ENCODE measurements at places on chromosomes 6 and 20.
A peak's percentile ranks its signal among the peaks of the same experiment; 100 is the strongest.

DNA sequence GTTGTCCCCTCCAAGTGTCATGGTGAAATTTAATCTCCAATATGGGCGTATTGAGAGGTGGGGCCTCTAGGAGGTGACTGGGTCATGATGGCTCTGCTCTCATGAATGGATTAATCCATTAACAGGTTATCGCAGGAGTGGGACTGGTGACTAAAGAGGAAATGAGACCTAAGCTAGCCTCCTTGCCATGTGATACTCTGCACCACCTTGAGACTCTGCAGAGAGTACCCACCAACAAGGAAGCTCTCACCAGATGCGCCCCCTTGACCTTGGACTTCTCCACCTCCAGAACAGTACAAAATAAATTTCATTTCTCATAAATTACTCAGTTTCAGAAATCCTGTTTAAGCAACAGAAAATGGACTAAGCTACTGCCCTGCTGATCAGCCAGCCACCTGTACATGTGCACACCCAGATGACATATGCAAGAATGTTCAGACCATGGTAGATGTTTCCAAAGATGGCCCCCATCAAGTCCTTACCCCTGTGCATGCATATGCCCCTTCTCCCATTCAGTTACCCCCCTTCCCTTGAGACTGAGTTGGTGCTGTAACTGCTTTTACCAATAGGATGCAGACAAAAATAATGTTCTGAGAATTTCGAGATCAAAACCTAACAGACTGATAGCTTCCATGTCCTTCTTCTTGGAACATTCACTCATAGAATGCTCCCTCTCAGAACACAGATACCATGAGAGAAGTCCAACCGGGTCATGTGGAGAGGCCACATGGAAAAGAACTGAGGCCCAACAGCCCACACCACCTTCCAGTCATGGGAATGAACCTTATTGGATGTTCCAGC is 28.4 kb downstream of the MAP3K5 start:
- DNase-seq, result peak; percentile 35

DNA sequence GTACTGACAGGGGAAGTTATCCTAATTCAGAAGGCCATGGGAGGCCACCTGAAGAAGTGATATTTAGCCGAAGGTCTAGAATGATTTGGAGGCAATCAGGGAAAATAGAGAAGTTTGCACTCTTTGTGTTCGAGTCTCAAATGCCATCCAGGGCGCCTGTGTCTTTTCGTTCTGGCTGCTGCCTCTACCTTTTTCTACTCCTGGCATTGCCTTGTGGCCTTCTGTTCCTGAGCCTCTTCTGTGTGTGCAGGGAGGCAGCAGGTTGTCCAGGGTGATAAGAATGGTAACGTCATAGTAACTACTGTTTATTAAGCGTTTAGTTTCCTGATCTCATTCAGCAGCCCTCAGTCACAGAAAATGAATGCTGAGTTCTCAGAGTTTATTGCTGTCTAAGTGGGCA is 252.1 kb downstream of the FARS2 start:
- DNase-seq, result no peak

GRCh38 chr20:63977739-63978276 is 1.6 kb downstream of the SAMD10 start:
- peak; percentile 96 for DNase-seq

GRCh38 chr6:15317934-15318902 is 72.3 kb downstream of the JARID2 start:
- DNase-seq, result no peak

DNA sequence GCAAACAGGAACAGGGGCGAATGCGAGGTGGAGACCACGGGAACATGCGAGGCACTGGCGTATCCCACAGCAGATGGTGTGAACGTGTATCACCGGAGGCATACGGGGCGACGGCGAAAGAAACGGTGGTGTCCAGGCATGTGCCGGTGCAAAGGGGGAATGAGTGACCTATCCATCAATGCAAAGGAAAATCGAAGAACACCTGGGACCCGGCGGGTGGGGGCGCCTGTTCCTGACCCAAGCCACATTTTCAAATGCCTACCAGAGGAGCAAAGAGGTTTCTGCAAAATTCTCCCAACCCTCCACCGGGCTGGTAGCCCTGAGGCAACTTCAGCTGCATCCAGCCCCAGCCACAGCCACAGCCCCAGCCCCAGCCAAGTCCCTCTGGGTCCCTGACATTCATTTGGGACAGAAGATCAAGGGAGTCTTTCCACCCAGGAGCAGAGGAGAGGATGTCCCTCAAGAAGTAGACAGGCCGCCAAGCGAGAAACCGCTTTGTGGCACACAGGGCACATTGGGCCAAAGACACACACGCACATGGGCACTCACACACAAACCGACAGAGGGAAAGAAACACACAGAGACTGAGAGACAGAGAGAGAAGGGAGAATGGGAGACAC is 164.0 kb upstream of the ZNF337 start:
- no peak for DNase-seq

DNA sequence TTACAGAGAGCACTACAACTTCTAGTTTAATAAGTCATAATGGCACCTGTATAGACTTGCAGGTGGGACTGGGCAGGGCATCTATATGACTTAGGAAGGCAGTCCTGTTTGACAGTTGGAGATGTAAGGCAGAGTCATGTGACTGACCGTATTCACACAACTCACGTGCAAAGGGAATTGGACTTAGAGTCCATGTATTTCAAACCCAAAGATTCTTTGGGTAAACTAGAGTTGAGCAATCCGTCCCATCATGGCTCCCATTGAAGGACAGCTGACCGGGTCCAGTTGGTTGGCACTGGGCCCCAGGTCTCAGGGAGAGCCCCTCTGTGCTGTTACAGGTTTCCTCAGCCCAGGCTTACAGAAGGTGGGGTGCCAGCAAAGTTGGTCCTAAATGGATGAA is 121.9 kb downstream of the ARID1B start:
- no peak for DNase-seq

DNA sequence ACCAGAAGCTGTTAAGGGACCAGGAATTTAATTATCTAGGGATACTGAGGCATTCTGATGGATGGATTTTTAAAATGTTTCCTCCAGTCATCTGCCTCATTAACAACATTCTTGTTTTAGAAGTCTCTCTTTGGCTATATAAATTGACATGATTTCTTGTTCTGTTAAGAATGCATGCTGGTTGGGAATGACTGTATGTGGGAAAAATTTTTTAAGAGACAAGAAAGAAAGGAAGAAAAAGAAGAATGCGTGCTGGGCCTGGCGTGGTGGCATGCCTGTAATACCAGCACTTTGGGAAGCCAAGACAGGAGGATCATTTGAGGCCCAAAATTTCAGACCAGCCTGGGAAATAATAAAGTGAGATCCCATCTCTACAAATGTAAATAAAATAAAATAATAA is 203.6 kb downstream of the GJA1 start:
- no peak for DNase-seq

DNA sequence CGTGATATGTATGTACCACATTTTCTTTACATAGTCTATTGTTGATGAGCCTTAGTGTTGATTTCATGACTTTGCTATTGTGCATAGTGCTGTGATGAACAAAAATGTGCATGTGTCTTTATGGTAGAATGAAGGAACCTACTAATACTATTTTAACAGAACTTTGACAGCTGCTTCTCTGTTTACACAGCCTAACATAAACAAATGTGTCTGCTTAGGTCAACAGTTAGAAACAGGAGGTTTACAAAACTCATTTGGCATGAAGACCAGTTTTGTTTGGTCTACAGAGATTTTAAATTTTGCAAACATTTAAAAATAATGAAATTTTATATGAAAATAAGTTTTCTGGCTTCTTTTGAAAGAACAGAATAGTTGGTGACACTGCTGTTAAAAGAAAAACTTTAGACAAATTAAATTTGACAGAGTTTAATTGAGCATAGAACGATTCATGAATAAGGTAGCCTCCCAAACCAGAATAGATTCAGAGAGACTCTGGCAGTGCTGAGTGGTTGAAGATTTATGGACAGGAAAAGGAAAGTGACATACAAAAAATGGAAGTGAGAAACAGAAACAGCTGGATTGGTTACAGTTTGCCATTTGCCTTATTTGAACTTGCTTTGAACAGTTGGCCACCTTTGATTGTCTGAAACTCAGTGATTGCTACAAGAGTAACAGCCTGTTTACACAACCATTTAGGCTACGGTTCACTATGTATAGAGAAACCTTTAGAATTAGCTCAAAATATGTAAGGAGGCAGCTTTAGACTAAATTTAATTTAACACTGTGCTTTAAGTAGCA is 715.8 kb upstream of the HS3ST5 start:
- DNase-seq, result no peak

DNA sequence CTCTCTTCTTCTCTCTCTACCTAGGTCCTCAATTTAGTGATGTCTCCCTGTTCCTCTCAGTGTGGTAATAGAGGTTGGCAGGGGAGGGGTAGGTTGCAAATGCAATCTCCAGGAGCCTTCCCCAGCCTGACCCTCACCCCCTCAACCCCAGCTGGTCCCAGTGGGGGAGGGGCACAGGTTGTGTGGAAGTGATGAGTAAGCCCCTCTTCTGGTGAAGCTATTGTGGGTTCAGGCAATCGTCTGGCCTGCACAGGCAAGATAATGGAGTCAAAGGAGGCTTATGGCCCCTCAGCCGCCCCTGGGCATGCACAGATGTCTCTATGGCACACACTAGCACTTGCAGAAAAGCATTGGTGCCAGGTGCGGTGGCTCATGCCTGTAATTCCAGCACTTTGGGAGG is 10.8 kb upstream of the ADA start:
- DNase-seq, result peak; percentile 44

- DNase-seq, result no peak
Measured at GRCh38 chr6:30571762-30572082, 480 bp downstream of the ABCF1 start.

DNA sequence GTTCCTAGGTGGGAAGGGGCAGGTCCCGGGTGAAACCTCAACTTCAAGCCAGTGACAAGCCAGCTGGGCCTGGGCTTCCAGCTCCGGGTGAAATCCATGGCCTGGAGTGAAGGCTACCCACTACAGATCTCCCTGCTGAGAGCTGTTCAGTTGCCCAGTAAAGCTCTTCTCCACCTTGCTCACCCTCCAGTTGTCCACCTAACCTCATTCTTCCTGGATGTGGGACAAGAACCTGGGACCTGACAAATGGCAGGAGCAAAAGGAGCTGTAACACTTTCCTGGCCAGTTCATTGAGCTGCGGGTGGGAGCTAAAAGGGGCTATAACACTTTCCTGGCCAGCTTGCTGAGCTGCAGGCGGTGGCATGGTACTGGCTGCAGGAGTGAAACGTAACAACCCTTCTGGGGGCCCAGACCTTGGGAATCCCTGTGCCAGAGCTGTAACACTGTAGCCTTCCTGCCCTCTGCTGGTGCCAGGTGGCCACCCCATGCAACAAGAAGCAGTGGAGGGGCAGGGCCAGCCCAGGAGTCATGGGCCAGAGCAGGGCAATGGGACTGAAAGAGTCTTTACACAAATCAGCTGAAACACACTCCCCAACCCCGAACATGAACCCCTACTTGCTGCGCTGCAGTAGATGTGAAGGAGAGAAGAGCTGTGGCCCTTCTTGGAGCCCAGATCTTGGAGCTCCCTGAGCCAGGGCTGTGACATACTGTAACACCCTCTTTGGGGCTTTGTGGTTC is 3.6 kb upstream of the HINT3 start:
- peak; percentile 54 for DNase-seq

Measured in NB4 (cell line).